ENCODE measurements at places on chromosomes 1 and 21.

- DNase-seq: no peak
Measured at GRCh38 chr1:221188458-221188857, 309.2 kb downstream of the HLX start.

DNA sequence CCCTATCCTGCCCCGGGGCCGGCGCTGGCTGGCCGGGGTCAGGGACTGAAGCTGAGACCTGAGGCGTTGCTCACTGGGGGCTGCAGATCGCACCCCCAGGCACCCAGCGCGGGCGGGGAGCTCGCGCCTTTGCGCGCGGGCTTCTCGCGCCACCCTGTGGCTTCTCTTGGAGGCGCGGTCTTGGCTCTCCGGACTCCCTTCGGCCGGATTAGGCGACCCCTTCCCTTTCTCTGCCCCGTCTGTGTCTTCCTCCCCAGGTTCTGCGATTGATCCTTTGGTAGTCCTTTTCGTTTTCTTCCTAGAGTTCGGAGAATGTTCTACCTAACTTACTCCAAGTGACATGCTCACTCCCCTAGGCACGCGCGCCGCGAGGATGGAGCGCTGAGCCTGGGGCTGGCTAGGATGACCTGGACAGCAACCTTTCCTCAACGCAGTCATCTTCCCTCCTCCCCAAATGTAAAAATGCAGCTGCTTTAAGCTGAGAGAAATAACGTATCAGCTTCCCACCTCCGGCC is 495 bp upstream of the NTRK1 start:
- peak; percentile 52 for DNase-seq

DNA sequence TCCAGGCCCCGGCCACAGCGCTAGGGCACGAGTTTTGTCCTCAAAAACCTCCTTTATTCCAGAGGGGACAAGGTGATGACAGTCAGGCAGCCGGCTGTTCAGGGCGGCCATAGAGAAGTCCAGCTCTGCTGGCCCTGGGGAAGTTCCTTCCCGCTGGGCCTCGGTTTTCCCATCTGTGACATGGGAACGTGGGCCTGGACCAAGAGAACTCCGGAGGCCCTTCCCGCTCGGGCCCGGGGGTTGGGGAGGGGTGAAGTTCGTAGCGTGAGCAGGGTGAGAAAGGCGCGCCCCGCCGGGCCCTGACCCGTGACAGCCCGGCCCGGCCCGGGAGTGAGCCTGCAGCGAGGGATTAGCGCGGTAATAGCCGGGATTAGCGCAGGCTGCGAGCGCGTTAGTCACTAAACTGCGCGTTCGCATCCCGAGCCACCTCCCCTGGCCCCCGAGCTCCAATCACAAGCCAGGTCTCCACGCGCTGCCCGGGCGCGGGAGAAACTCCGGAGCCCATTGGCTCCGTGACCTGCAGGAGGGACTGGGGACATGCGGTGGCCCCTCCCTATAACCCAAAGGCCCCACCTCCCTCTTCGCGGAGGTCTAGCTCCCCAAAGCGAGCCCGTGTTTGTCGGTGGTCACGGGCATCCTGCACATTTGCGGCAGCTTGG is 29.8 kb upstream of the PADI2 start:
- DNase-seq: no peak

- no peak for DNase-seq
Measured at GRCh38 chr1:145868232-145868631, 9.4 kb upstream of the PIAS3 start.

- no peak for DNase-seq
Measured at GRCh38 chr1:178101654-178102053, 7.8 kb downstream of the RASAL2 start.

- DNase-seq: no peak
Measured at GRCh38 chr1:176330782-176331181, 123.7 kb upstream of the COP1 start.

GRCh38 chr1:112536561-112536960 is 27.8 kb downstream of the WNT2B start:
- no peak for DNase-seq

DNA sequence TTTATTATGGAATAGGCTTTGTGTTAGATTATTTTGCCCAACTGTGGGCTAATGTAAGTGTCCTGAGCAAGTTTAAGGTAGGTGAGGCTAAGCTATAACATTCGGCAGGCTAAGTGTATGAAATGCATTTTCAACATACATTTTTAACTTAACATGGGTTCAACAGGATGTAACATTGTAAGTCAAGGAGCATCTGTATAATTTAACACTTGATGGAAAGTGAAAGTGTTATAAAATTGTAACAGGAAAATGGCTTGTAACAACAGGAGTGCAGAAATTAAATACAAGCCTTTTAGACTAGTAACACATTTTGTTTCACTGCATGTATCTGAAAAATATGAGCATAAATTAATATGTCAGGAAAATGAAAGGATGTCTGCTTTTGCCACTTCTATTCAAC is 42.3 kb downstream of the B3GALNT2 start:
- DNase-seq: no peak

DNA sequence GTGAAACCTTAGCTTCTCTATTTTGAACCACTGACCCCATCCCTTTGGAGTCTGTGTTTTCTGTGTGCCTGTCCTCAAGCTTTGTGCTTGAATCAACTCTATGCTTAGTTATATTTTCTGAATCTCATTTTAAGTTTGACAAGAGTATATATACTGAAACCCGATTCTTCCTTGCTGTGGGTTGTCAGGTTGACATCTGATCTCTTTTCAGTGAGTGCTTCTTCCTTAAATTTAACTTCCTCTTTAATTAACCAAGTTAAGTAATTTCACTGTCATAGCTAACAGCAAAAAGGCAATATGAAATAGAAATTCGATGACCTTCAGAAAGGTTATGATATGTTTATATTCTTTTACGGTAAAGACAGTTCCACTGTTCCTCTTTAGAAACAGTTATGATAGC is 69.4 kb downstream of the C1orf21 start:
- DNase-seq: peak; percentile 23

- no peak for DNase-seq
Measured at GRCh38 chr1:61446531-61446991, 278.4 kb downstream of the TM2D1 start.

GRCh38 chr1:193419295-193419694 is 232.9 kb upstream of the B3GALT2 start:
- no peak for DNase-seq

DNA sequence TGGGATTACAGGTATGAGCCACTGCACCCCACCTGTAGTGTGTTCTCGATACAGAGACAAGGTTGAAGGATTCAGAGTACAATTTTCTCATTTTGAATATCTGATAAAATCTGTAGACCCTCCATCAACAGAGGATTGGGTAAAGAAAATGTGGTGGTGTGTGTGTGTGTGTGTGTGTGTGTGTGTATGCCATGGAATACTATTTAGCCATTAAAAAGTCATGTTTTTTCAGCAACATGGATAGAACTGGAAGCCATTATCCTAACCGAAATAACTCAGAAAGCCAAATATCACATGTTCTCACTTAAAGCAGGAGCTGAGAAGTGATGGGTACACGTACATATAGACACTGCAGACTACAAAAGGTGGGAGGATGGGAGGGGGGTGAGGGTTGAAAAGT is 57.9 kb downstream of the TRAF5 start:
- DNase-seq: no peak

- no peak for DNase-seq
Measured at GRCh38 chr1:107900090-107900945, 64.7 kb downstream of the VAV3 start.

GRCh38 chr1:39995973-39996393 is 41.0 kb downstream of the MFSD2A start:
- peak; percentile 12 for DNase-seq

- DNase-seq: no peak
Measured at GRCh38 chr1:193726722-193727121, 540.3 kb upstream of the B3GALT2 start.

GRCh38 chr1:7405844-7406500 is 365.1 kb upstream of the VAMP3 start:
- no peak for DNase-seq

DNA sequence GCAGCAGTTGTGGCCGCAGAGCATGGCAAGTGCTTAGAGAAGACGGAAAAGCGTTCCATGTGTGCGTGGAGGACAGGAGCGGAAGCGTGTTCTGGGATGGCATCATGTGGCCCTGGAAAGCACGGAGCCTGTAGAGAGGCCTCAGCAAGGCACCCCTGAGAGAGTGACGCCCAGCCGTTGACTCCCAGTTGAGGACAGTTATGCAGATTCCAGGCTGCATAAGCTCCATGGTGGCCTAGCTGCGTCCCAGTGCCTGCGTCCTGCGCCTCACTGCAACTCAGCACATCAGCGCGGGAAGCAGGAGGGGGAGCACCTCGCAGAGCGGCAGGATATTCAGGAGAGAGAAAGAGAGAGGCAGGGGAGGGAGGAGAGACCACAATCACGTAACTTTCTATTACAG is 49.0 kb upstream of the TTC34 start:
- DNase-seq: no peak

DNA sequence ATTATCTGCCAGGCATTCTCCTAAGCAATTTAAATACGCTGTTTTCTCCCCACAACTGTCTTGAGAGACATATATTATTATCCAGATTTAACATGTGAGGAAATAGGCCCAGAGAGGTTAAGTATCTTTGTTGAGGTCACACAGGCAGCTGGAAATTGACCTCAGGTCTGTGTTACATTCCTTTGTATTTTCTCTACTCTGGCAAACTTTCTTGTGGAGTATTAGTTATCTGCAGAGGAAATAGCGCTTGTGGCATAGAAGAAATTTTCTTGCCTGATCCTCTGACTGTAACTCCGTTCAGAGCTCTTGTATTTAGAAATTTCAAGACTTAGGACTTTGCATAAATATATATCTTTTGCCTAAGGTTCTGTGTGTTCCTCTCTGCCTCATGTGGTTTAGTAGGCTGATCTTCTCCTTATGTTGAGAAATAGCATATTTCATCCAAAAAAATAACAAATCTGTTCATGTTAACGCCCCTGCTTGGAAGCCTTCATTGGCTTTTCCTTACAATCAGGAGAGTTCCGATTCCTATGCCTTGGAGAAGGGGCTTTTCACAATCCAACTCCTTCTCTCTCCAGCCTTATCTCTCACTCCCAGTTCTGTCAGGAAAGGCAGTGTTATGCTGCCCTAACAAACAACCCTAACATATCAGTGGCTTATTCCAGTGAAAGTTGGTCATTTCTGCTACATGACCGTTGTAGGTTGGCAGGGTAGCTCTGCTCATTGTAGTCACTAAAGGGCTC is 2.5 kb upstream of the JUN start:
- DNase-seq: no peak

DNA sequence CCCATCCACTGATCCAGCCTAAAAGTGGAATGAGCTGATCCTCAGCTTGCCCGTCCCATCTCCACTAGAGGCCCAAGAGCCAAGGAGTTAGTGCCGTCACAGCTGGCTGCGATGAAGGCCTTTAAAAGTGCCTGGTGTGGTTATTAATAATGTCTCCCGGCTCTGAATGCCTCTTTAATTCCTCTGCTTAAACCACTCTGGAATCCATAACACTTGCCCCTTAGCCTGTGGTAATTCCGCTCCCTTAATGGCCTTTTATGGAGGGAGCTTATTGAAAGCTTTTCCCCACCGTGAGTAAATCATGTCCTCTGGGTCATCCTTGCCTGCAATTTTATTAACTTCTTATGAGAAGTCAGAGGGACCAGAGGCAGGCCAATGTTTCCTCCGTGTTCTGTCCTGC is 55.4 kb downstream of the UBIAD1 start:
- DNase-seq: no peak

DNA sequence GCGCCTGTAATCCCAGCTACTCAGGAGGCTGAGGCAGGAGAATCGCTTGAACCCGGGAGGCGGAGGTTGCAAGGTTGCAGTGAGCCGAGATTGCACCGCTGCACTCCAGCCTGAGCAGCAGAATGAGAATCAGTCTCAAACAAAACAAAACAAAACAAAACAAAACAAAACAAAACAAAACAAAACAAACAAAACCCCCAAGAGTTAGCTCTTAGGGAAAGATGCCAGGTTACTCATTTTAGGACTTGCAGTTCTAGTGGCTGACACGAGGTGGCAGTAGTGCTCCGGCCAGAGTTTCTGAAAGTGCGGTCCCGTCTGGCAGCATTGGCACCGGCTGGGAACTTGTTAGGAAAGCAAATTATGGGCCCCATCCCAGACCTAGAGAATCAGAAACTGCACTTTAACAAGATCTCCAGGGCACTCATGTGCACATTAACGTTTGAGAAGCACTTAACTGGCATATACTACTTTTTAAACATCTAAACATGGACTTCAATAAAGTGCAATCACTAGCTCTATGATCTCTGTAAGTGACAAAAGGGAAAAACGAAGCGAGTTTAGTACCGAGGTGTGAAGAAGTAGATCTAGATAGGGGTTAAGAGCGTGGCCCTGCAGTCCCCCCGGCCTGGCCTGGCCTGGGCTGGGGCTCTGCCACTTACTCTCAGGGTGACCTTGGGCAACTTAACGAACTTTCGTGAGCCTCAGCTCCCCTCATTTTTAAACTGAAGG is 41.9 kb upstream of the TNFRSF1B start:
- peak; percentile 37 for DNase-seq

GRCh38 chr1:75125161-75125726 is 8.9 kb upstream of the LHX8 start:
- DNase-seq: no peak

DNA sequence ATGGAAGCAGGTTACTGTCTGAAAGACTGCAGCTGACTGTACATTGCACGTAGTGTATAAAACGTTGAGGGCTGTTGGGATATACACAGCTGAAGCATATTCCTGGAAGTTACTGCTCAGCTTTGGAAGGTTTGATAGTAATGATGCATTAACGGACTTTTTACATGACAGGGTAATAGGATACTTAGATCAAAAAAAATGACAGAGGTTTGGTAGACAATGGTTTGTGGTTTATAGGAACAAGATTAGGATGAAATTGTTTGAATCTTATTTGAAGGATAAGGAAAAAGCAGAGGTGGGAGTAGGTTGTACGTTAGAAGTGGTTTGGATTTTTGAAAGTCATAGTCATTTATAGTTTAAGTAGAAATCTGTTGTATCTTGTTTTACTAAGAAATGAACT is 33.0 kb downstream of the ADGRL2 start:
- no peak for DNase-seq

DNA sequence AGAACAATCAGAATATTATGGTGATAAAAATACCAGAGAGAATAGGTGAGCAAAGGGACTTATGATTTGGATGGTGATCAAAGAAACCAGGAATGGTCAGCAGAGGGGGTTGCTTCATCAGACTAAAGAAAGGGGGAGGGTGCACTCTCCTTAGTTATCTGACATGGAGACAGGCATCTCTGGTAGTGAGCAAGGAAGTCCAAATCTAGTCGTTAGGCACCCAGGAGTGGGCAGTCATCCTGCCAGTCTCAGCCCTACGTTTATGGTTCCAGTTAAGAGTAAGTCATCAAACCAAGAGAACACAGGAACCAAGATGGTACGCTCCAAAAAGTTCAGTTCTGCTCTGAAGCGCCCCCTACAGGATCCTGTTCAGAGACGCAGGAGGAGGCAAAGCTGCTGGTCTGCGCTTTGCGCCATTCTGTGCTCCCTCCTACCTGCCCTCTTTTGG is 28.6 kb downstream of the EBNA1BP2 start:
- DNase-seq: no peak
